ENCODE measurements at places on chromosomes 3 and 15.

- no peak for DNase-seq
These were observed 71.3 kb upstream of the PYGO1 start for GRCh38 chr15:55659481-55659880.

GRCh38 chr15:68795298-68795848 lies 25.3 kb downstream of the ANP32A start:
- DNase-seq: peak; percentile 52

DNA sequence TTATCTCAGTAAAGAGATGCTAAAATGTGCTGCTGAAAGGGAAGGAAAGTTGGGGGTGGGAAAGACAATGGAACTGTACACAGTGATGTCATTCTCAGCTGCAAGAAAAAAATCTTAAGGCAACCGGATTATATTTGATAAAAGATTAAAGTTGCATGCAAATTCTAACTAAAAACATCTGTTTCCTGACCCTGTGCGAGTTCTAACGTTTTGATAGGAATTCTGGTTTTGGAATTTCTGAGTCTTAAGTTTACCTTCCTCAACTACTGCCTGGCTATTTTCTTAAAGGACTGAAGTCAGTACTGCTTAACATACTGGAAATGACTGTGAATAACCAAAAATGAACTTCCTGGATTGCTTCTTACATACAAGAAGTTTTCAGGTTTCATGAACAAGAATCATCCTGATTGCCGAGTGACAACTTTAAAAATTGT lies 115.5 kb downstream of the SLC25A26 start:
- no peak for DNase-seq

- no peak for DNase-seq
These were observed 8.1 kb upstream of the SPG21 start for GRCh38 chr15:64997745-64998375.

- no peak for DNase-seq
These were observed 670.2 kb upstream of the ALCAM start for GRCh38 chr3:104696470-104696869.

All from T-cell (primary cell).